Tibial nerve (tissue), 4 donors: ENCODE measurements at places on chromosomes 6 and 20. TPM values are rescaled to one million over a fixed set of nuclear protein-coding genes. Genes with fewer than 3 reads are reported as not detected.

DNA sequence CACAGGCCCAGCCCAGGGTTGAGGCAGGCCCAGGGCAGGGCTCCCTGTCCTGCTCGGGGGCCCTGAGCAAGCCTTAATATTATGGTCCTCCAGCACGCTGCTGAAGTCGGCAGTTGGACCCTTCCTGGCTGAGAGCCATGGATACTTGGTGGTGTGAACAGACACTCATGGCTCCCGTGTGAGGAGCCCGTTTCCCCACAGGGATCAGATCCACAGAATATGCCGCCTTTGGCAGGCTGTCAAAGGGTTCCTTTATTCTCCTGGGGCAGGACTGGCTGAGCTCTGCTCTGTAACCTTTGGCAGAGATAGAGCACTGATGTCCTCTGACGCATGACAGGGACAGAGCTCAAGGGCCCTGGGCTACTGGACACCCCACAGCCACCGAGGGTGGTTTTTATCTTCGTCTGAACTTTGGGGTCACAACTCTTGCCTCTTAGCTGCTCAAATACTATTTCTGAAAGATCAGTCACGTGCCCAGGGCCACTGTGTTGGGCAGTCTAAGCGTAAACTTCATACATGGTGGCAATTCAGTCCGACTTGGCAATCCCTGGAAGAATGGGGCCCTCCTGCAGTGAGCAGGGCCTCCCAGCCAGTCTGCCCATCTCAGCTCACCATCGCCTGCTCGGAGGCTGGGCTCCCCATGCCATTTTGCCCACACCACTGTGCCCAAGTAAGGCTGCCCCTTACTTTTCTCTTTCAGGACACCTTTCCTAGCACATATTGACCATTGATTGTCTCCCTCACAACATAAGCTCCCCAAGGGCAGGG, 49.1 kb downstream of the TTI1 start:
- H3K4me1 ChIP-seq = no peaks in the 10 kb centered on the region
- no peak for DNase-seq
- no peak overlapping the region for H3K4me3 ChIP-seq

GRCh38 chr6:74554041-74554440, 651.8 kb downstream of the COL12A1 start:
- H3K27me3 ChIP-seq = no peaks in the 10 kb centered on the region
- H3K4me3 ChIP-seq = no peak overlapping the region
- H3K4me1 ChIP-seq = no peaks in the 10 kb centered on the region
- no peaks in the 10 kb centered on the region for H3K36me3 ChIP-seq

DNA sequence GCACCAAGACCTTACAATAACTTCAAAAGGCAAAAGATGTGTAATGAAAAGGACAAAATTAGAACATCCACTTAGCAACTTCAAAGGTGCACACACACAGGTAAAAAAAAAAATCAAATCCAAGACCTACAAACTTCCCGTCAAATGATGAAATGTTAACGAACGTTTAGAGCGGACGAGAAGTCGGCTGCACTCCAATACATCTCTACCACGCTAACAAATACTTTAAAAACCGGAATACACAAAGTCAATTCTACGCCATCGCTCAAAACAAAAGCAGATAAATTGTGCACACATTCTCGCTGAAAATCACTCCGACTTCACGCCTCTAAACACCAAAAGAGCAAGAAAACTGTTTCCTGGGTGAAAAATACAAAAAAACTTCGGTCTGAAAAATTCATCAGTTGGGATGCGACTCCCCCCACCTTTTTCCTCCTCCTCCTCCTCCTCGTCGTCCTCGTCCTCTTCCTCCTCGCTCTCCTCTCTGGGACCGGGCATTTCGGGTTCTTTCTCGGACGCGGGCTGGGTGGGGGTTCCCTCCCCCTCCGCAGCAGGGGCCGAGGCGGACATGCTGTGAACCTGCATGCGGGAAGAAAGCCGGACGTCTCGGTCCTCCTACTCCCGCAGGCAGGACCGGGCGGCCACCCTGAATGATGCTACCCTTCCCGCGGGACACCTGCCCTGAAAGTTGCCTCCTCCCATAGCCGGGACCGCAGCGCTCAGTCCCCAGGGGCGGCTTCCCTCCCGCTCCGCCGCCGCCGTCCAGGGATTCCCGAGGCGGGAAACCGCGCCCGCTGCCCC, 712 bp downstream of the DEK start:
- H3K27me3 ChIP-seq = no peaks in the 10 kb centered on the region
- DNase-seq = peak; percentile 13
- H3K27ac ChIP-seq = peak overlapping the region; percentile 99

DNA sequence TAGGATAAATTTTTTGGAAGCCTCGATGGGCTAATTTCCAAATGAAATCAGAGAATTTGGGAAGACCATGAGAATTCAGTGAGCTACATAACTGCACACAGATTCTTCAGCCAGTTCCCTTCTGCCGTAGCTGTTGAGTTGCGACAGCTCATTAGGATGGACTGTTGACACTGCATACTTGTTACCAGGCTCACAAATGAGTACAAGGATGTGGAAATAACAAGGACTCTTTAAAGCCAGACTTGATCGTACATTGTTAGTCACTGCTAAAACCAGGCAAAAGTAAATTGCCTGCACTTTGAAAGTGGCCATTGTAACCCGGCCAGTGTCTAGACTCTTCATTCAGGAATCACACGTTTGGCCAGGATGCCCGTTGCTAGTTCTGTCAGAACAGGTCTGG, 37.0 kb downstream of the NDUFAF5 start:
- H3K36me3 ChIP-seq = no peaks in the 10 kb centered on the region
- peak overlapping the region; percentile 9 for H3K27ac ChIP-seq
- no peaks in the 10 kb centered on the region for H3K4me1 ChIP-seq
- H3K27me3 ChIP-seq = no peaks in the 10 kb centered on the region
- no peak for DNase-seq
- no peak overlapping the region for H3K4me3 ChIP-seq

DNA sequence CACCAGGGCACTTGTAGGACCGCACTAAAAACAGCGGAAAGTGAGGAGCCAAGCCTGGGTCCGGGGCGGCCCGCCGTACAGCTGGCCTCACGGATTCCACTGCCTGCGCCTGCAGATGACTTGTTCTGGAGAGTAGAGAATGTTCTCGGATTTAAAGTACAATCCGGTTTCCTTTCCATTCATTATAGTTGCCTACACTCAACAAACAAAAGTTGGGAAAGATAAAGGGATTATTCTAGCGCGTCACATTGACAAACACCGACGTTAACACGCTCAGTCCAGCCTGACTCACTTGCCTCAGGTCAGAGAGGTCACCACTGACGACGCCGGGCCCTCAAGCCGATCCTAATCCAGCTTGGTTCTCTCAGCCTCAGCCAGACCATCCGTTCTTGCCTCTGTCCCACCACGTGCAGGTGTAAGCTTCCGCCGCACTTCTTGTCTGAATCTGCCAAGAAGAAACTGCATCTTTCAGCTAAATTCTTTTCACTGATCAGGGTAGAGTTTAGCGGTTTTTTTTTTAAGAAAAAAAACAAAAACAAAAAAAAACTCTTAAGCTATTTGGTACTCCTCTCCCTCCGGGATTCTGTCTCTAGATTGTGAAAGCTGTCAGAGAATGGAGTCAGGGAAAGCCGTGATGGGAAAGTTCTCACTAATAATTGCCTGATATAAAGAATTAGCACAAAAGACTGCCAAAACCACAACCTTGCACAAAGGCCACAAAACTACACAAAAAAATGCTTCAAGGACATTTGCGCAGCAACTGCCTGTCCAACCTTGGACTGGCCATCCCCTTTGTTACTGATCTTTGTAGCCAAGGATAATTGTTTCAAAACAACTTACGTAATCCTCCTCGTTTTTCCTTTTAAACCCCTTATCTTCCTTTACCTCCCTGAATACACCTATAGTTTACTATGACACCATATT, 1.1 kb upstream of the PHF10 start:
- peak overlapping the region; percentile 87 for H3K27ac ChIP-seq
- H3K4me1 ChIP-seq = peaks cover 4% of the 10 kb centered on the region
- peak; percentile 50 for DNase-seq

DNA sequence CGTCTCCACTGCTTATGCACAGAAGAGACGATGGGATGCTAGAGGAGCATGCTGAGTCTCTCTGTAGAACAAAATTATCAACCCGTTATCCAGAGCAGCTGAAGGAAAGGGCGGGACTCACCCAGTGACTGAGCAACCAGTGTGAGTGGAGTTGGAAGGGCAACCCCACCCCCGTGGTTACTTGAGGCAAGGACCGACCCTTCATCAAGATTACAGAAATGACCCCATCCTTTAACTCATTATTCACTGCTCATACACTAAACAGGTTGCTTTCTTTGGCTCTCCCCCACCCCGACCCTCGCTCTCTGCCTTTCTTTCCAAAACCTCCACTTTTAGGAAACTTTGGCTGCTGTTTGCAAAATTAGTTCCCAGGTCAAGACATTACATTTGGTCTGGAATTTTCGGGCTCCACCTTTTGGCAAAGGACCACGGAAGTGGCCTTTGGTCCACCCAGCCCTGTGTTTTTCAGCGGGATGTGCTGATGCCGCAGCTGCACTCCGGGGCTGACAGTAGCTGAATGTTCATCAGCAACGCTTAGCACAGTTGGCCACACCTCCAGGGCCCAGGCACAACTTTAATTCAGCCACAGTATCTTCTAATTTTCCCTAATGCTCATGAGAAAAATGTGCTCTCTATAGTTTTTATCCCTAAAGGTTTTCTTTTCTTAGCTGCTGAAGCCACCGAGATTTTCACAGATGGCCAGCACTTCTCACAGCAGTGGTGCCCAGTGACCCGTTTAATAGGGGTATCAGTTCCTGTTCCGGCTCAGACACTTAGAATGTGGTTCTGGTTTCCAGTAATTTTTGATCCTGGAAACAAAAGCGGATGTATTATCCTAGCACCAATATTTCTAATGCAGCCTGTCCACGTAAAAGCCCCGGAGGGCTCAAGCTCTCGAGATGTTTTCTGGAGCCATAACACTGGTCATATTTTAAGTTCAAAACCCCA, 103.6 kb upstream of the NXT1 start:
- H3K4me1 ChIP-seq = no peaks in the 10 kb centered on the region
- H3K27ac ChIP-seq = no peak overlapping the region
- H3K36me3 ChIP-seq = no peaks in the 10 kb centered on the region
- no peaks in the 10 kb centered on the region for H3K27me3 ChIP-seq

DNA sequence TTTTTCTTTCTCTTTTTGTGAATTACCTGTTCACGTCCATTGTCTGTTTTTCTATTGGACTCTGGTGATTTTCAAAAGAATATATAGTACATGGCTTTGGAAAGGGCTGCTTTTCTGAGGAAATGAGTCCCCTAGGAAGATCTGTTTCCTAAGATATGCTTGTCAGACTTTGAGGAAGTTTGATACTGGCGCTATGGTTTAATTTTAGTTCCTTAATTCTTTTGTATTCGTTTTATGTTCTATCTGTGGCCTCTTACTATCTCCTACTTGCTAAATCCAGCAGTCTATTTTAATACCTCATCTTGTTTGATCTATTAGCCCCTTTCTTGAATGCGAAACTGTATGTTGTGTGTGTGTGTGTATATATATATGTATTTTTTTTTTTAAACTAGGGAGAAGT, 101.9 kb downstream of the LIN28B start:
- no peaks in the 10 kb centered on the region for H3K36me3 ChIP-seq
- H3K27ac ChIP-seq = no peak overlapping the region
- H3K4me3 ChIP-seq = no peak overlapping the region
- no peaks in the 10 kb centered on the region for H3K4me1 ChIP-seq
- no peak for DNase-seq

GRCh38 chr6:168951217-168951616, 302.4 kb downstream of the THBS2 start:
- peaks cover 16% of the 10 kb centered on the region for H3K4me1 ChIP-seq
- no peak for DNase-seq
- no peak overlapping the region for H3K27ac ChIP-seq
- no peaks in the 10 kb centered on the region for H3K27me3 ChIP-seq

DNA sequence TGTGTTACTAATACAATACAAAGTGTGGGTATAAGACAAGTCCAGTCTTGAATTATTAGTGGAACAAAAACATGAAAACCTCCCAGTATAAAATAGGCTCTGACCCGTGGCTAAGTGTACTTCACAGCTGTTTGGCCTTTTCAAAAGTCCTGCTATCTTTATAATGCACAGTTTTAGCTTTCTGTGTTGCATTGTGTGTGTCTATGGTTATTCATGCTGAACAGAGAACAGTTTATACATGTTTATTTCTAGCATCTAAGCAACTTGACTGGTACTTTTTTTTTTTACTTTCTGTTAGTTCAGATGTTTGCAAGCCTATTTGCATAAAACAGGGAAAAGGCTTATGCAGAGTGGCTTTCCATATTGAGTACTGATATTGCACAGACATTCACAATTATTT, 119.2 kb upstream of the CCN2 start:
- H3K27me3 ChIP-seq = no peaks in the 10 kb centered on the region
- H3K4me1 ChIP-seq = no peaks in the 10 kb centered on the region
- H3K36me3 ChIP-seq = no peaks in the 10 kb centered on the region
- H3K4me3 ChIP-seq = no peak overlapping the region
- no peak overlapping the region for H3K27ac ChIP-seq
- no peak for DNase-seq

GRCh38 chr6:136591617-136592016, 41.4 kb upstream of the MAP7 start:
- DNase-seq = no peak
- H3K27ac ChIP-seq = no peak overlapping the region
- H3K27me3 ChIP-seq = no peaks in the 10 kb centered on the region
- peaks cover 38% of the 10 kb centered on the region for H3K36me3 ChIP-seq
- H3K4me3 ChIP-seq = no peak overlapping the region
- no peaks in the 10 kb centered on the region for H3K4me1 ChIP-seq

DNA sequence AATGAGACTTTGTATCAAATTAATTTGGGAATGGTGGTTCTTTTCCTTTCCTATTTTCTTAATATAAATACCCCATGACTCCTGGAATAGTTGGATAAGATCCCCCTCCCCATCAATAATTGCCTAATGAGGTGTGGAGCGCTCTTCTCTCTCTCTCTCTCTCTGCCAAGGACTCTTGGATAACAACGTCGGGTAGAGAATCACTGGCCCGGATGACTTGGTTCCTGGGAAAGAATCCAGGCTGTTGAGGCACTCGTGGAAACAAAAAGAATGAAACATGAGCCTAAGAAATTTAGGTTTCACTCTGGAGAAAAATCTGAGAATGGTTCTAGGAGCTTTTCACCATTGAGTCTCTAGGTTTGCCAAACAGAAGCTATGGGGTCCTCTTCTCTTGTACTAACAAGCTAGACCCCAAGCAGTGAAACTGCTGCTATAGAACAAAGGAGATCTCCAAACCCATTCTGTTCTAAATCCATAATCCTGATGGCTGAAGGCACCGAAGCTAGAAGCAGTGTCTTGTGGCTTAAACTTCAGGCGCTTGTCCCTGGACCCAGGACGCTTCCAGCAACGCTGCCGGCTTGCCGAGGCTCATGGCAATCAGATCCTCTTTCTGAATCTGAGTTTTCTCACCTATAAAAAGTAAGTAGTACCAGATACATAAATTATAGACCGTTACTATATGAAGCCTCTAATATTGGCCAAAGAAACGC, 241.6 kb upstream of the BTBD3 start:
- no peaks in the 10 kb centered on the region for H3K36me3 ChIP-seq
- DNase-seq = no peak
- H3K4me3 ChIP-seq = no peak overlapping the region
- H3K27me3 ChIP-seq = no peaks in the 10 kb centered on the region
- H3K27ac ChIP-seq = no peak overlapping the region
- no peaks in the 10 kb centered on the region for H3K4me1 ChIP-seq

The PTPRK gene
- 23.4 TPM for total RNA-seq

The GRM1 gene
- total RNA-seq = 0.63 TPM

The PNLDC1 gene
- total RNA-seq = not detected

The C6orf15 gene
- total RNA-seq = not detected
